Stromal cell of bone marrow (primary cell): ENCODE measurements at places on chromosomes 6 and 20.

DNA sequence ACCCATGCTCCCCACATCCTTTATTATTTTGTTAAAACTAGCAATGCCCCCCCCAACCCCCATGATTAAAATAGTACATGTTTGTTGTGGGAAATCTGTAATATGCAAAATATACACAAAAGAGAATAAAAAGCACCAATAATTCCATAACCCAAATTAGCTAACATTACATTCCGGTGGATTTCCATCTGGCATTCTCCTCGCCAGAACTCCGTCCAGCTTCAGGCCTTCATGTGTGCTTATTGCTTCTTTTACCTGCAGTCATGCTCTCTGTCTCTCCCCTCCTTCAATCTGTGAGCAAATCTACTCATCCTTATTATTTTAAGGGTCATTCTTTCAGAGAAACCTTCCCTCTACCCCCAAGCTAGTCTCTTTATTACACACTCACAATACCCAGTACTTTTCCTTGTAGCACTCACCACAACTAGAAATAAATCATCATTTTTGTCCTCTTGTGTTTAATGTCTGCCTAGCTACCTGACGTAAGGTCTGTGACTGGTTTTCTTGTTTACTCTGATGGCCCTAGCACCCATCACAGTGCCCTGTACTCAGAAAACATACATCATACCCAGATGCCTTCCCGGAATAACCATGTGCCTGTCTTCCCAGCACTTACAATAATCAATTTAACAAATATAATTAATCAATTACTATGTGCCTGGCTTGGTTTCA is 25.6 kb upstream of the IER3 start:
- DNase-seq = no peak

DNA sequence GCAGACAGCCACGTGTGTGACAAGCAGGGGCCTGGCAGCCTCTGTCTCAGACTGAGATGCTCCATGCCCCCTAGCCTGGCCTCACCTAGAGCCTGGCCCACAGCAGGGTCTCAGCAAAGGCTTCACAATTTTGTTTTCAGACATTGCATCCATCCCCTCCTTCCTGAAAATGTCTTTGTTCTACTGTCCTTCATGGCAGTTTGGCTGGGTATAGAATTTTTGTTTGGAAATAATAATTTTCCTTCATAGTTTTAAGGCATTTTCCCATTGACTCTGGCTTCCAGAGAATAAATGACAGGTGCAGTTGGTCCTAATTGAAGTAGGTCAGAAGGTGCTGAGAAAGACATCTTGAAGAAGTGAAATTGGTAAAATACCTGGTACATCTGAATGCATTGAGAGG is 216.2 kb downstream of the EYA2 start:
- DNase-seq = no peak

DNA sequence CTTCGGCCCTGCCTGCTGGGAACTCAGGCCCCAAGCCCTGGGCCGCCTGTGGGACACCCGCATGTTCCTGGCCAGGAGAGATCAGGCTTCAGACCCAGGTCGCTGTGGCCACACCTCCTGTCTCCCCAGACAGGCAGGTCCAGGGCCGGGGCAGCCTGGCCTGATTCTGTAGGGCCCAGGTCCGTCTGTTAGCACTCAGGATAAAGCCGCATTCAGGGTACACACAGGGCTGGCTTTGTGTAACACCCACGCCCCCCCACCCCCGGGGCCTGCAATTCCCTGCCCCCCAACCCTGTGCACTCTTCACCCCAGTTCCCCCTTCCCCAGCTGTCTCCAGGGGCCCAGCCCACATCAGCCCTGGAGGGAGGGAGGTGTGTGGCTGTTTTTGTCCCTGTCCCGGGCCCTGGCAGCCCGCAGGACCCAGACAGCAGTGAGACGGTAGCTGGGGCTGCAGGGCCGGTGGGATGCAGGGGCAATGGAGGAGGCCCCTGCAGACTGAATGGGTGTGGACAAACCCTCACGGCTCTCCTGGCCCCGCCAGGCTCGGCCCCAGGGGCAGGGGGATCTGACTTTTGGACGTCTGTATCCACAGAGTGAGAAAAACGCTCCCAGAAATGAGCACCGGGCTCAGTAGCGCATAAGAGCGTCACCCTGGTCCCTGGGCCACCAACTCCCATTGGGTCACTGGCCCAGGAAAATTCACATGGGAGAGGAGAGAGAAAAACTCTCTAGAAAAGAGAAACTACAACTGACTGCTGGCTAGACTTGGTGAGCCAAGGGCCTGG is 42.4 kb upstream of the ZBP1 start:
- DNase-seq = no peak

- no peak for DNase-seq
These were observed 55.7 kb downstream of the NCOA7 start for GRCh38 chr6:125846292-125847024.

GRCh38 chr20:48547664-48548063 is 280.1 kb downstream of the PREX1 start:
- DNase-seq = no peak

GRCh38 chr6:115078555-115078954 is 735.7 kb upstream of the HS3ST5 start:
- no peak for DNase-seq

DNA sequence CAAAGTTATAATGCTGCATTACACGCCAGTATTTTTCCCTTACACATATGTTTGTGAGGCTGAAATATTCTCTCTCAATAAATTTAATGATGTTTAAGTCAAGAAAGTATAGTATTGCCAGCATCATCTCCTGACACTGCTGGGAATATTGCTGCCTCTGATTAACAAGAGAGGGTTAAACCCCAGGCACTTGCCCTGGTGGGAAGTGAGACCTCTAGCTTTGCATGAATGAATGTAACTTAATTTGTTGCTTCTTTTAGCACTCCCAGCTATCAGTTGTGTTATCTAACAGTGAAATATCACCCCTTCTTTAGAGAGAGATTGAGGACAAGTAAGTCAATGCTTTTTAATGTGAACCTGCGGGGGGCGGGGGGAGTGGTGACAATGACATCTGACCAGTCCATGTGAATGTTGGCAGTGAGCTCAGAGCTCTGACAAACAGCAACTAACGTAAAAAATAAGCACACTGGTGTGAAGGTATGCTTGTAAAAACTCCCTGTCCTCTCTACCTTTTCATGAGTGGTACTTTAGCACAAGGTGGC is 9.8 kb downstream of the FOXA2 start:
- DNase-seq = no peak

DNA sequence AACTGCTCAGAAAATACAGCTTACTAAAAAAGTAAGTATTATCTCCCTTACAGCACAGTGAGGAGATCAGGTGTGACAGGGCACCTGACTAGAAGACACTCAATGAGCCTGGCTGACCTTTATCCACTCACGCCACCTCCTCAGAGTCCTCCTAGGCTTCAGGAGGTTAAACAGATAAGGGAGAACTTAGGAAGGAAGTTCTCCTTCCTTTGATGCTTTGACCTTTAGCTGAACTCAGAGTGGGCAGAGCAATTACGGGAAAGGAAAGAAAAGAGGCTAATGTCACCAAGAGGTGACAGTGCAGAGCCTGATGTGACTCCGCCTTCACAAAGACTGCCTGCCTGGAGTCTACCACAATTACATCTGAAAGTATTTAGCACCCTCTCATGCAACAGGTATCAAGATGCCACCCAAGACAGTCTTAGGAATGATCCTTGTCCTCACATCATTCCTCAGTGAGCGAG is 36.7 kb downstream of the MAN1A1 start:
- no peak for DNase-seq

DNA sequence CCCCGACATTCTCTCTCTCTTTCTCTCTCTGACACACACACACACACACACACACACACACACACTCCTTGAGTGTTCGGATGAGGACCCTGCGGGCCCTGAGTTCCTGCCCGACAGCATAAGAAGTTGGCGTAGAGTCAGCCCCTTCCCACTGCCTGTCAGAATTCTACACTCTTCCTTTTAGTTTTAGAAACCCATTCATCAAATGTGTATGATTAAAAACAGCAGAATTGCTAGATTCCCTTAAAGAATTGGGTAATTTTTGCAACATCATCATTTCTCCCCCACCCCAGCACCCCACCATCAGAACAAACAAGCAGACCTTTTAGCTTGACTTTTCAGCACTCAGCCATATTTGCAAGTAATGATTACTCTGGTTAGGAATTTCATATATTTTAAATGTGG is 322.8 kb downstream of the FARS2 start:
- peak; percentile 28 for DNase-seq

- DNase-seq = no peak
These were observed 201.5 kb downstream of the ZFAND3 start for GRCh38 chr6:38021029-38021428.

DNA sequence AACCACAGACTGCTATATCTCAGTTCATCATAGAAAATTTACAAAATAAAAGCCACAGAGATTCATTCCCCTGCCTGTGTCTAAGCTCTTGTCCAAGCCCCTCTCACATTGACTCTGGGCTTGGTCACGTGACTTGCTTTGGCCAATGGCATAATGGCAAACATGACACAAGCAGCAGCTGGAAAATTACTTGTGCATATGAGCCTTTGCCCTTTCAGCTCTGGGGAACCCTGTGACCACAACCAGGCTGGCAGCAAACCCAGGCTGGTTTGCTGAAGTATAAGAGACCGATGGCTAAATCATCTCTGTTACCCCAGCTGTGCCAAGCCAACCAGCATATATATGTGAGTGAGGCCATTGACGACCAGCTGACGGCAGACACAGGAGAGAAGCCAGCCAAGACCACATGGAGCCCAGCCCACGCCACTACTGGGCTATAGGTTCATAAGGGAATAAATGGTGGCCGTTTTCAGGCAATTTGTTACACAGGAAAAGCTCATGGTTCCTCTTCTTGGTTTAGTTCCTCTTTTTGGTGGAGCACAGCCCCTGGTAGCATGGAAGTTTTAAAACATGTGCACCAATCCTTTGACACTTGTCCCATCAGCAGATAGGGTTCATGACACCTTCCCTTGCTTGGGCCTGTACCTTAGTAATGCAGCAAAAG is 31.8 kb upstream of the RSPO4 start:
- DNase-seq = no peak

DNA sequence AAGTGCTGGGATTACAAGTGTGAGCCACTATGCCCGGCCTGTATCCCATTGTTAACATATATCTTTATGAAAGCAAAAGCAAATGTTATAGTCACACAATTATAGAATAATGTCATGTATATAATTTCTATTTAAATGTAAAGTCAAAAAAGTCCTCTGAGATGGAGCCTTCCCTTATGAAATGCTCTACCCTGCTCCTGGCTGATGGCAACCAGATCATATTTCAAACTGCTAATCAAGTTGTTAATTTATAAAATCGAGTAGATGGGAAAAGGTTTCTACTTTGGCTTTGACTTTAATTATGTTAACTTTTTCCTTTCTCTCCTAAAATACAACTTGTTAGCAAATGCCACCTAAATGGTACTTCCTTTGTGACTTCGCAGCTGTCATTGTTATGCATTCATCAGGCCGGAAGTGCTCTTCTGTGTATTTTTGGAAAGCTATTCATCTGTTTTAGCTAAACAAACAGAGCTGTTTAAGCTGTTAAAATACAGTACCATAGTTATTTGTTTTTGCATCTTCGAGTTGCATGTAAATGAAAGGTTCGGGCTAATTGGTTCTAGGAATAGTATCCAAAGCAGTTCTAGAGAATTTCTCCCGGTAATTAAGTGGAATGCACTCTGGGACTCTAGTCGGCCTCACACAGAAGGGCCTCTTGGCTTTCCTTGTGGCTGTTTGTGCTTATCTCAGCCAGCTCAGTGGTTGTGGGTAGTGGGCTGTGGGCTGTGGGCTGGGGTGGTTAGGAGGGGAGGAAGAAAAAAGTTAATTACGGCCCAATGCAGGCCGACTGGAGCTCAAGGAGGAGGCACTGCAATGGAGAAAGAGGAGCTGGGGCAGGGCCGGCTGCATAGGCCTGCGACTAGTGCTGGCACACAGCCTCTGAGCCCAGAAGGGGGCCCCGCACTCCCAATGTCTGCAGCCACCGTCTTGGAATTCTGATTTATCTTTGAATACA is 34.8 kb downstream of the SLC35D3 start:
- no peak for DNase-seq

GRCh38 chr6:18153311-18153703 is 1.6 kb downstream of the TPMT start:
- no peak for DNase-seq

GRCh38 chr6:71420693-71421328 is 132.2 kb downstream of the OGFRL1 start:
- peak; percentile 96 for DNase-seq

- DNase-seq = no peak
These were observed 36.4 kb upstream of the KAT14 start for GRCh38 chr20:18101125-18101810.

GRCh38 chr6:86888301-86888700 is 49.0 kb upstream of the HTR1E start:
- no peak for DNase-seq

- DNase-seq = no peak
These were observed 14.6 kb upstream of the BLCAP start for GRCh38 chr20:37542281-37542680.

DNA sequence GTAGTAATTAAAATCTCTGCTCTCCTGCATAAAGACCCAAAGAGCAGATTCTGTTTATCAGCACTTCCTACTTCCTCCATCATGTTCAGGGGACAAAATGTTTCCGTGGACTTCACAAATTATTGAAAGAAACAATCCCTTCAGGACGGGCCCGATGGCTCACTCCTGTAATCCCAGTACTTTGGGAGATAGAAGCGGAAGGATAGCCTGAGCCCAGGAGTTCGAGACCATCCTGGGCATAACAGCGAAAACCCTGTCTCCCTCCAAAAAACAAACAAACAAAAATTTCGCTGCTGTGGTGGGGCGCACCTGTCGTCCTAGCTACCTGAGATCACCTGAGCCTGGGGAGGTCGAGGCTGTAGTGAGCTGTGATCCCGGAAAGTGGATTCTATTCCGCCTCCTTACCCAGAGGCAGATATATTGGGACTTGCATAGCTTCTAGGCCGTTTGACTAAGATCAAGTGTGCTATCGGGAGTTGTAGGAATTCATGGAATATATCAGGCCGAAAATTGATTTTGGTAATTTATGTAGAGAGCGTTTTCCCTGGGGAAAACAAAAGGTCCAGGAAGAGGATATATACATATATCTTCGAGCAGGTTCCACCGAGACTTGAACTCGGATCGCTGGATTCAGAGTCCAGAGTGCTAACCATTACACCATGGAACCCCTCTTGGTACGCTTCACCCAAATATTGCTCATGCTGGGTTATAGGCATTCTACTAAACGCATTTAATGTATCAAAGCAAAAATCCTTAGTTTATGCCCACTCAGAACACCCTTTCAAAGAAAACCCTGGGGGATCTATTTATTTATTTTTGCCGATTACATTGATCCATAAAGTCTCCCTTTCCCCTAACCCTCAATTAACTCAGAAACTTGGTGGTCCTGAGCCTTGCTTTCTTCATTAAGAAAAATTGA is 74.5 kb upstream of the ZNF184 start:
- no peak for DNase-seq

DNA sequence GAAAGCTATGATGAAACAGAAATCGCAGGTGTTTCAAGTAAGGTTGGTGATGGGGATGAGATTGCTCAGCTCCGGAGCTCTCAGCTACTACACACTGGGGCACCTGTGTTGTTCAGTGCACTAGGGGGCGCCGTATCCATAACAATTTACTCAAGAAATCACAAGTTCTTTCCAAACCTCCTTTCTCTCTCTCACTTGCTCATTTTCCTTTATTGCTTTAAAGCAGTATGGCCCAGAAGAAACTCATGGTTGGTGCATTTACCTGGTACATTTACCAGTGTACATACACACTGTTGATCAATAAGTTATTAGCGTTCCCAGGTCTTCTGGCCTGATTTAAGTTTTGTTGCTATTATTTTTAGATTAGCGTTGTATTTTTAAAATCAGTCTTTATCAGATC is 235.2 kb upstream of the TAB2 start:
- peak; percentile 51 for DNase-seq
